ENCODE measurements at places on chromosomes 7 and 10.
A peak's percentile ranks its signal among the peaks of the same experiment; 100 is the strongest.

DNA sequence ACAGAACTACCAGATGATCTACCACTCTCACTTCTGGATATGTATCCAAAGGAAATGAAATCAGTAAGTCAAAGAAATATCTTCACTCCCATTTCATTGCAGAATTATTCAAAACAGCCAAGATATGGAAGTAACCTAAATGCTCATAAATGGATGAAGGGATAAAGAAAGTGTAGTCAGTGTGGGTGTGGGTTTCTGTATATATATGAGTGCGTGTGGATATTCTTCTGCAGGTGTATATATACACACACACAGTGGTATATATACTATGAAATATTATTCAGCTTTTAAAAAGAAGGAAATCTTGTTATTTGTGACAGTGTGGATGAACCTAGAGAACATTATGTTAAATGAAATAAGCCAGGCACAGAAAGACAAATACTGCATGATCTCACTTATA lies 48.7 kb downstream of the IMMP2L start:
- DNase-seq, result no peak

DNA sequence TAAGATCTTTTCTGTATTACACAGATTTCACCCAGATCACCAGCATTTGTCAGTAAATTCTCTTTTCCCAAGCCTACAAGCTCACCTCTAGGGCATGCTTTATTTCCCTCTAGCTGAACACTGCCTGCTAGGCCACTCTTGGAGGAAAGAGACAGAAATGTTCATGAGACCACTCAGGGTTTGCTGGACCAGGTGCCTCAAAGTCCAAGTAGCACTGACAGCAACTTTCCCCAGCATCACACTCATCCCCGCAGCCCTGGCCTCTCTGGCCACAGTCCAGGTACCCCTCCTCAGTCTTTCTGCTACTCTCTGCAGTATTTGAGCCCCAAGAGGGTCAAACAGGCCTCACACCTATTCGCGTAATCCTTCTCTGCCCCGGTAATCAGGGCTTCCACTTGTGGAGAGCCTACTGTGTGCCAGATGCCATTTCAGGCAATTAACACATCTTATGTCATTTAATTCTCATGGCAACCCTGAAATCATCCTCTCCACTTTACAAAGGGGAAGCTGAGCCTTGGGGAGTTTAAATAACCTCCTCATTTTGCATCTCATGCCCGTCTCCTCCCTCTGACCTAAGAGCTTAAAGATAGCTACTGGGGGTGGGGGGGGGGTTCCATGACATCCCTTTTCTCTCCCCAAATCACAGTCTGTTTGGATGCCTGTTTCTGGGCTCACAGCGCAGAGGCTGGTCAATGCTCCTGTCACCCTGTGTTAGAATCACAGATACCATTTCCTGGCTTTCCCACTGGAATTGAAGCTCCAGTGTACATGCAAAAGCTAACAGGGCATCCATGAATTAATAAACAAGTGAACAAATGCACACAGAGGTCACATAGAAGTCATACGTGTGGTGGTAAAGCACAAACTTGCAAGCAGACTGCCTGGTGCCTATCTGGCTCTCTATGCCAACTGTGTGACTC lies 88.5 kb downstream of the PRLHR start:
- no peak for DNase-seq

- no peak for DNase-seq
Observed at GRCh38 chr7:151057506-151057988, at the start of gene CDK5. CDK5 (minus strand) TSS chr7:151057897; CDS start chr7:151057848, 49 bp downstream.

DNA sequence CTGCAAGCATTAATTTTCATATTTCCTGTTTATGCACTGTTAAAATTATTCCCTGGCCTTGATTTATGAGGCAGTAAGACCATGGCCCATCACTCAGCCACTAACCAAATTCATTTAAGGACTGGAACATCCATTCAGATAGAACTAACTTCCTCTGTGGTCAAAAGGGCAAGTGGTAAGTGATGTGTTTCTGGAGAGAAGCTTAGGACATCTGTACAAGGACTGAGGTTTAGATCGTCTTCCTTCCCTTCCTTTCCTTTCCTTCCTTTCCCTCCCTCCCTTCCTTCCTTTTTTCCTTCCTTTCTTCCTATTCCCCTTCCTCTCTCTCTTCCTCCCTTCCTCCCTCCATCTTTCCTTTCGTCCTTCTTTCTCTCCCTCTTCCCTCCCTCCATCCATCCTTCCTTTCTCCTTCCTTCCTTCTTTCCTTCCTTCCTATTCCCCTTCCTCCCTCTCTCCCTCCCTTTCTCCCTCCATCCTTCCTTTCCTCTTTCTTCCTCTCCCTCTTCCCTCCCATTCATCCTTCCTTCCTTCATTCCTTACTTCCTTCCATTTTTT lies 1019.4 kb downstream of the TYW1 start:
- DNase-seq, result no peak

DNA sequence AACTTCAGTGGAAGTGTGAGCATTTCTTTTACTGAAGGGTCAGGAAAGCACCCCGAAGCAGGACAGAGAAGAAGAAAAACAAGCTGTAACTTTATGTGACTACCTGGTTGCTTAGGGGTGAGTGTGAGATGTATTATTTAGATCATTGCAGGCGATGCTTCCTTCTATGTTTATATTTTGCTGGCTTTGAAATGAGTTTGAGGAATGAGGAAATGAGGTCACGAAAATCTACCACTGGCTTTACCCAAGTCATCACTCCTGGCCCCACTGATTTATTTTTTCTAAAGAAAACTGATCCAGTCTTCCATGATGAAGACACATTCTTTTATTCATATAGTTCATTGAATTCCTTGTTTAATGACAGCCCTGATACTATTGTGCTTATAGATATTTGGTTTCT lies 716.6 kb upstream of the FZD8 start:
- DNase-seq, result no peak

DNA sequence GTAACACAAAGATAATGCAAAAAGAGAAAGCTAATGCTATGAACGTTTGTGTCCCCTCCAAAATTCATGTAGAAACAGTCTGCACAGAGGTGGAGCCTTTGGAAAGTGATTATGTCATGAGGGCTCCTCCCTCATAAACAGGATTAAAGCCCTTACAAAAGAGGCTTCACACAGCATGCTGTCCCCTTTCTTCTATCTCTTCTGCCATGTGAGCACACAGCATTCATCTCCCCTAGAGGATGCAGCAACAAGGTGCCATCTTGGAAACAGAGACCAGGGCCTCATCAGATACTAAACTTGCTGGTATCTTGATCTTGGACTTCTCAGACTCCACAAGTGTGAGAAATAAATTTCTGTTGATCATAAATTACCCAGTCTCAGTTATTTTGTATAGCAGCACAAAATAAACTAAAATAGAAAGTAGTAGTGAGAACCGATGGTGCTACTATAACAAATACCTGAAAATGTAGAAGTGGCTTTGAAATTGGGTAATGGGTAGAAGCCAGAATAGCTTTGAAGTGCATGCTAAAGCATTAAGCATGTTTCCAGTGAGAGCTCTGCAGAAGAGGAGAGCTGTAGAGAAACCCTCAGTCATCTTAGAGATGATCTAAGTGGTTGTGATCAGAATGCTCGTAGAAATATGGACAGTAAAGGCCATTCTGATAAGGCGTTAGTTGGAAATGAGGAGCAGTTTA lies 108.7 kb downstream of the DNAJC1 start:
- no peak for DNase-seq

- DNase-seq, result no peak
Observed at GRCh38 chr10:124946945-124947344, 5.0 kb downstream of the ZRANB1 start.

DNA sequence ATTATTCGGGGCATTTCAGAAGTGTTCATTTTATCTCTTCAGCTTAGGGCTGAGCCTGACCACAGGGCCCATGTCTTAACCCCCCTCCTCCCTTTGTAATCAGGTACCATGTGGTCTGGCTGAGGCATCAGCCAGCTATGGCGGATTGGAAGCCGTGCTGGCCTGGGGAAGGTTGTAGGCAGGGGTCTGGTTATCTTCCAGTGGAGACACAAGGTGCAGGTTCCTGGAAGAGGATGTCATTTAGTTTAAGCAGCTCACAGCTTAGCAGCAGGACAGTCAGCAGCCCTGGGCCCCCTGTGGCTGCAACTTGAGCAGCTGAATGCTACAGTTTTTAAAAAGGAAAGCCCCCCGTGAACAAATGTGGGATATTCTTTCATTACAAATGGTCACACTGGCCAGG lies 22.1 kb downstream of the BAG3 start:
- DNase-seq, result no peak

- DNase-seq, result peak; percentile 54
Observed at GRCh38 chr10:109956454-109957091, 33.3 kb upstream of the XPNPEP1 start.

- no peak for DNase-seq
Observed at GRCh38 chr10:77782328-77783061, 144.1 kb downstream of the DLG5 start.

DNA sequence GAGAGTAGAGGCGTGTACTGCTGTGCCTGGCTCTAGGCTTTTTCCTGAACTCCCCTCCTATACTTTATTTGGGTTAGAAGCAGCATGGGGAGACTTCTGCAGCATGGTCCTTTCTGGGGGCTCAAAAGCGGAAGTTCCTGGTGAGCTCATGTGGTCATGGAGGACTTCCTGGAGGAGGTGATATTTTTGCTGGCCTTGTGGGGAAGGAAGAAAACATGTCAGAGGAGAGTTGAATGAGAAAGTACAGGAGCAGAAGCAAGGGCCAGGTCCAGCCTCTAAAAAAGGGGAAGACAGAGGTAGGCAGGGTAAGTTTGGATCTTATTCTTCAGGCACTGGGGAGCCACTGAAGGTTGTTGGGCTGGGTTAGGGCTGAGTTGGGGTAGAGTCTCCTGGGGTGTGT lies 45.5 kb downstream of the CASTOR2 start:
- DNase-seq, result no peak

- no peak for DNase-seq
Observed at GRCh38 chr10:37687581-37687980, 169.8 kb downstream of the ZNF248 start.

- DNase-seq, result no peak
Observed at GRCh38 chr7:51146816-51147586, 169.6 kb downstream of the COBL start.

- DNase-seq, result no peak
Observed at GRCh38 chr10:13883636-13884444, 297.1 kb downstream of the PRPF18 start.

DNA sequence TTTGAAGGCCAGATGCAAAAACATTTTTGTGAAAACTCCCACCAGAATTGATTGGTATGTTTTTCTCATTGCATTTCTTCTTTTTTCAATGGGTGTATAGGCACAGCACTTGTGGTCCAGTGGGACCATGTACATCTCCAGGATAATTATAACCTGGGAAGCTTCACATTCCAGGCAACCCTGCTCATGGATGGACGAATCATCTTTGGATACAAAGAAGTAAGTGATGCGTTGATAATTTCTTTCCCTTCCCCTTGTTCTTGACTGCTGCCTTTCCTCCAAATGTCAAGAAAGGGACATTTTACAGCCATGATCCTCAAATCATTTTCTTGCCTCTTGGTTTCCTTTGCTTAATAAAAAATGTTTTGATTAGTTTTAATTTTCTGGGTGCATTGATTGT lies 331.5 kb downstream of the PLXDC2 start:
- no peak for DNase-seq

- DNase-seq, result no peak
Observed at GRCh38 chr7:55573234-55573900, 1.1 kb upstream of the VOPP1 start.

DNA sequence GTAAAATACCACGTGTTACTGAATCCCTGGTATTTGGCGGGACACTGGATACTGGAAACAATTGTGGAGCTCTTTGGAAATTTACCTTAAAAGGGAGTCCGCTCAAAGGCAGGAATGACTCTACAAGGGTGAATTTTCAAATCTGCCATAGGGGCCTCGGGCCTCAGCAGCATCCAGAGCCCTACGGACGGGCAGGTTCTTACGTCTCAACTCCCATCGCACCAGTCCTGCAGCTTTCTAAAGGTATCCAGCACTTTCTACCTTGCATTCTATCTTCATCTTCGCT lies 248 bp downstream of the PSPH start:
- DNase-seq, result no peak

- DNase-seq, result no peak
Observed at GRCh38 chr10:6399231-6399741, 180.8 kb downstream of the PRKCQ start.

- DNase-seq, result peak; percentile 39
Observed at GRCh38 chr7:132646052-132646451, 69.8 kb upstream of the PLXNA4 start.

GRCh38 chr10:61847640-61848039 lies 53.9 kb upstream of the ARID5B start:
- no peak for DNase-seq

DNA sequence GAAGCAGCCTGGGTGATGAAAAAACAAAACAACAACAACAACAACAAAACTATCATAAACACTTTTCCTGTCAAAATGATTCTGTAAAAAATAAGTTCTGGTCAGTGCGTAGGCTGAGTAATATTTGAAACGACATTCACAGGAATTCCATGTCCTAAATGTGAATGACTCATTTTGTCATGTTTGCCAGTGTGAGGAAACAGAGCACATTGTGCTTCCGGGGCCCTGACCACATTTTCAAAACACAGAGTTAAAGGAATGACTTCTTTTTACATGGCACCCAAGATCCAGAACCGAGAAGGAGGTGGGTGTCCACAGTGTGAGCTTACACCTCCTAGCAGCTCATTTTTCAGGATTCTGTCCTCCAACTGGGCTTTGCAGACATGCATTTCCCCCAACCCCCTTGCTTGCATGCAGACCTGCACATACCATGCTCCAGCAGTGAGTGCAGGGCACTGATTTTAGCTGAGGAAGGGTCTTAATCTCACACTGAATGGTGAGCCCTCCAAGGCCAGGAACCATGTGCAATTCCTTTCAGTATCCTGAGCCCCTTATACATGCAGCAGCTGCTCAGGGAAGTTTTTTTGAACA lies 3.0 kb downstream of the CLRN3 start:
- DNase-seq, result peak; percentile 29

- no peak for DNase-seq
Observed at GRCh38 chr7:137695942-137696341, 150.8 kb downstream of the DGKI start.

DNA sequence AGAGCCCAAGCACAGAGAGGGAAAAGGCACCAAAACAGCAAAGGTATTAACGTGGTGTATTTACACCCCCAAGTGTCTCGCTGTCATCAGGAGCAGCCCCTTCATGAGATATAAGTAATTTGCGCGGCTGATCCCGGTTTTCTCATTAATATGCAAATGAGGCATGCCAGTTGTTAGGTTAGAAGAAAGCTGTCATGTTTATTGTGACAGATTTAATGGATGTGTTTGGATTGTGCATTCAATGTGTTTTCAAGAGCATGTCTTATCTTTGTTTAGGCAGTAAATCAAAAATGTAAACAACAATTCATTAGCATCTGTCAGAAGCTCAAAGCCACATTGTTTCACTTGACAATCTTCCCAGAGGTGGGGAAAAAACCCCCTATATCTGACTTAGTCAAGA lies 56.5 kb upstream of the CTBP2 start:
- DNase-seq, result no peak

Data from Daoy (cell line).